Psoas muscle (tissue), 8 donors: ENCODE measurements at places on chromosomes 5 and 9.

GRCh38 chr9:89676281-89676680, 71.5 kb downstream of the GADD45G start:
- peak; percentile 49 for DNase-seq

GRCh38 chr9:104784098-104784497, 20.2 kb downstream of the NIPSNAP3B start:
- DNase-seq, result no peak

- no peak for DNase-seq
Observed at GRCh38 chr9:109986521-109986991, 206.6 kb downstream of the PALM2AKAP2 start.

GRCh38 chr5:161306351-161306995, 240.1 kb downstream of the GABRB2 start:
- DNase-seq, result no peak

DNA sequence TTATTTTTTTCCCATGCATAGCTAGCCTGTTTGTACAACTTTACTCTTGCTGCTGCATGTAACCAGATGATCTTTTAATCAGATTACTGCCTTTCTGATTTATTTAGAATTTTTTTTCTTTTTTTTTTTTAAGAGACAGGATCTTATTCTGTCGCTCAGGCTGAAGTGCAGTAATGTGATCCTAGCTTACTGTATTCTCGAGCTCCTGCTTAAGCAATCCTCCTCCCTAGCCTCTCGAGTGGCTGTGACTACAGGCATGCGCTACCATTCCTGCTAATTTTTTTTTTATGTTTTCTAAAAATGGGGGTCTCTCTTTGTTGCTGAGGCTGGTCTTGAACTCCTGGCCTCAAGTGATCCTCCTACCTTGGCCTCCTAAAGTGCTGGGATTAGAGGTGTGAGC, 9.6 kb downstream of the DCP2 start:
- DNase-seq, result no peak

DNA sequence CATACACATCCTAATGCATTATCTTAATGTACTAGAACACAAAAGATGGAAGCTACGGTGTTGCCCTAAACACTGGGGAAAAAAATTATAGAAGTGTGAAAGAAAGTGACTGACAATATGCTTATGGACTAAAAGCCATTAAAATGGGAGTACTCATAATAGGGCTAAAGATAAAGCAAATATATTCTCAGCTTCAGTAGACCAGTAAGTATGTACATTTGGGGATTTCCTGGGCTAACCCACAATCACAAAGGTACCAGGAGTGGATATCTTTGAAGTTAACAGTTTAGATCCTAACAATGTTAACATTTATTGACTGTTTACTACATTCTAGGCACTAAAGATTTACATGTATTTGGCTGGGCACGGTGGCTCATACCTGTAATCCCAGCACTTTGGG, 36.9 kb downstream of the PTGER4 start:
- no peak for DNase-seq

DNA sequence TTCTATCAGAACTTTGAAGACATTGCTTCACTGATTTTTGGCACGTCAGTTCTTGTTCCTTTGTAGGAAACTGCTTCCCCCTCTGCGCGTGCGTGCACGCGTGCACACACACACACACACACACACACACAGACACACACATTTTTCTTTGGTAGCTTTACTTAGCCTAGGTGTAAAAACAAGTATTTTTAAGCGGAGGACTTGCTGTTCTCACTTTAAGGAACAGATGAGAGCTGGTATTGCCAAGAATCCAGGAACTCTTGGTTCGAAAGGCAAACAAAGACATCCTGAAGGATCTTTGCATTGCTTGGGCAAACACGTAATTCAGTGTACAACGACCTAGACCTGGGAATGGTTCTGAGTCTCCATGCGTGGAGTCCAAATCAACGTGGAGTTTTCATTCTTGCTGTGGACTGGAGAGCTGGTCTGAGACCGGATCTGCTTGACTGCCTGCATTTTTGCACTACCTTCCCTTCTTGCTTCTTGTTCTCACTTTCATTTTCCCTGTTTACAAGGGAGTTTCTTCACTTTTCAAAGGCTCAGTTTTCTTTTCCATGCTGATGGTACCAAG, 8.2 kb downstream of the TMEM268 start:
- DNase-seq, result no peak

GRCh38 chr5:35789732-35790456, 66.8 kb upstream of the IL7R start:
- DNase-seq, result no peak

GRCh38 chr9:5553211-5553610, 42.9 kb downstream of the PDCD1LG2 start:
- no peak for DNase-seq

- DNase-seq, result no peak
Observed at GRCh38 chr9:109167716-109168115, 667 bp upstream of the FRRS1L start.

DNA sequence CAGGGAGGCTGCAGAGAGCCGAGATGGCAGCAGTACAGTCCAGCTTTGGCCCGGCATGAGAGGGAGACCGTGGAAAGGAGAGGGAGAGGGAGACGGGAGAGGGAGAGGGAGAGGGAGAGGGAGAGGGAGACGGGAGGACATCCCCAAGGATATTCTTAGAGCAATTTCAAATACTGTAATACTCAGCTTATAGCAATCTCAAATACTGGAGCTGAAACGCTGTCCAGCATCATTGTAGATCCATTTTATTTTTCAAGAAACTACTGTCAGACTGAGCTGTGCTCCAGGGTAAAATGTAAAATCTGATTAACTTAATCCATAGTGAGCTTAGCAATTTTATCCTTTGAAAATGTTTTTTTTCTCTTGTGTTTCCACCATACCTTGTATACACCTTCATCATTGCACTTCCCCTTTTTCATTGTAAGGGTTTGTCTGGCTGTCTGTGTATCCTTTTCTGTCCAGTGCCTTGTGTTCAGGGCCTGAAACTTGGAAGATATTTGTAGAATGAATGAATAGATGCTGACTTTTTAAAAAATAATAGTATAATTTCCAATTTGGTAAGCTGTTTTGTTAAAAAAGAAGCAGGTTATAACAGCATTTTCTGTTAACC, 64.0 kb upstream of the LRRC70 start:
- DNase-seq, result no peak

DNA sequence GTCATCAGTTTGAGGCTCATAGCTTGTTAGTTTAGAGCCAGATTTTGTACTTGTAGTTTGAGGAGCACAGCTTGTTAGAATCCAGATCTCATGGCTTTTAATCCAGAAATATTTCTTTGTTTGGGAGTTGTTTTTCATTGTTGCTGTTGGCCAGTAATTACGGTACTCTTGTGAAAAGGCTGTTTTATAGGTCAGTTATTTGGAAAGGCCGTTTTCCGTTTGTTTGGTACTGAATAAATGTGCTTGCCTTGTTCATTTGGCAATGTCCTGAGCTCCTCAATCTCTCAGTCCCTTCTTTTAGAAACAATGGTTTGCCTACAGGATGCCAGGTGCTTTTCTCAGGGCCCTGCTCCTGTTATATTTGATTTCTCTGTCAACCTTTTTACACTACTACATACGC, 4.5 kb upstream of the MOB3B start:
- no peak for DNase-seq

DNA sequence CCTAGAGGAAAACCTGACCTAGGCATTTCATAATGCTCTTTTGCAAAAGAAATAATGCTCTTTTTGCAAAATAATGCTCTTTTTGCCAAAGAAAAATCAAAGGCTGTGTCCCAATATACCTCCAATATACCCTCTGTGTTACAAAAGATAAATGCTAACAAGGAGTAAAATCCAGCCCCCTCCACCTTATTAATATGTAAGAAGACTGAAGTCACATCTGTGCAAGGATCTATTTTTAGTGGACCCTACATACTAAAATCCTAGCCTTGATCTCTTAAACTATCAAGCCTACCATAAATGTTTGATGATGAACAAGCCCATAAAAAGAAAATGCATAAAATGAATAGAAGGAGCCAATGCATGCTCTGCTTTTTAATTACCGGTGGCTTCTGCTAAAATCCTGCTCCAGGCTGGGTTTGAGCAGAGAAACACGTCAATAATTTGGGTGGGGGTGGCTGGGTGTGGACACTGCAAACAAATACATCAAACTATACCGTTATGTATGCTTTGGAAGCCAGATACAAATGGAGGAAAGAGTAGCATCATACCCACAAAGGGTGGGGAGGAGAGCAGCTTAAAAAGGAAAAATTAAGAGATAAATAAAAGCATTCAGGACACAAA, 131.6 kb downstream of the SEMA6A start:
- DNase-seq, result no peak

DNA sequence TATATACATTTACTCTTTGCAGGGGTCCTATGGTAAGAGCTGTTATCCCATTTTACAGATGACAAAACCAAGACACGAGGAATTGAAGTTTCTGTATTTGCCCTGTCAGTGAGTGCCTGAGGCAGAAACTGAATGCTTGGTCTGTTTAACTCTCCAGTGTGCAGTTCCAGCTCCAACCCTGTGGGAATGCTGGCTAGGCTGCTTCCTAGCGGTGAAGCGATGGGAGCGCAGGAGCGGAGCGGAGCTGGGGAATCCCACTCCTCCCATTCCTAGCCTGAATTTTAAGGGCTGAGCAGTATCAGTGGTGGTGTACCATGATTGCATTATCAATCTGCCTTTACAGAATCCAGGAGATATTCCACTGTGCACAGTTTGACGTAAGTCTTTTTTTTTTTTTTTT, 202.3 kb downstream of the LRRC70 start:
- DNase-seq, result no peak

DNA sequence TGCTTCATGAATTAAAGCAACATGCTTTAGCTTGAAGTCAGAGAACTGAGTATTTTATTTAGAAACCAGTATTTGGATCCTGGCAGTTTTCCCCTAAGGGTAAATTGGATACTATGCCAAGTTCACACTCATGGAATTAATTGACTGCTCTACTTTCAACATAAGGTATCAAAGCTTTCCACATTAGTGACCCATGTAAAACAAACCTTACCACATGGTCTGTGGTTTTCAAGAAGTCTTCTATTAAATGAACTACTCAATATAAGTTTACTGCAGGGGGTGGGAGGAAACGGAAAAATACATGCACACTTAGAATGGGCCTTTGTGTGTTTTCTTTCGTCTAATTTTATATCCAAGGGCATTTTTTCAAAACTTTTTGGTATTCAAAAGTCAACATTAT, 232.0 kb upstream of the FBXL7 start:
- DNase-seq, result no peak
